Activated CD4-positive, alpha-beta T cell treated with anti-CD3 and anti-CD28 coated beads, Interleukin-2, amount 50 U/mL, for 48 hours (primary cell): ENCODE measurements at places on chromosomes 16 and 17.

- DNase-seq: no peak
These were observed 2.1 kb upstream of the JPH3 start for GRCh38 chr16:87600246-87600645.

DNA sequence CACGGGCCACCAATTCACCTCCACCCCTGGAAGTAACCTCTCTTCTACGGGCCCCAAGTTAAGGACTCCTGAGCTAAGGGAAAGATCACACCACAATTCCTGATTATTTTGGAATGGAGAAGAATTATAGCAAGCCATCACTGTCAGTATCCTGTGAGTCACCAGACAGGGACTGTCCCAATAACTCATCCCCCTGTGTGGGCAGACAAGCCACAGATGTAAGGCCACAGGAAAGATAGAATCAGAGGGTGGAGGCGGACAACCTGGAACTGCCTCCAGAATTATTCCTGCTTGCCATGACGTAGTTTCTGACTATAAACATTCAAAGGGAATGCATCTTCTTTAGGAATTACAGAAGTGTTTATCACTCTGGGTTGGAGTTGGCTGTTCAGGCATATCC is 5.8 kb upstream of the MYO1D start:
- peak; percentile 34 for DNase-seq

GRCh38 chr16:81513204-81514040 is 68.8 kb downstream of the CMIP start:
- no peak for DNase-seq

- DNase-seq: peak; percentile 92
These were observed at the start of gene DDX42 for GRCh38 chr17:63774141-63774968. DDX42 (plus strand) TSS chr17:63774170; CDS start chr17:63787050, 12,880 bp downstream.

DNA sequence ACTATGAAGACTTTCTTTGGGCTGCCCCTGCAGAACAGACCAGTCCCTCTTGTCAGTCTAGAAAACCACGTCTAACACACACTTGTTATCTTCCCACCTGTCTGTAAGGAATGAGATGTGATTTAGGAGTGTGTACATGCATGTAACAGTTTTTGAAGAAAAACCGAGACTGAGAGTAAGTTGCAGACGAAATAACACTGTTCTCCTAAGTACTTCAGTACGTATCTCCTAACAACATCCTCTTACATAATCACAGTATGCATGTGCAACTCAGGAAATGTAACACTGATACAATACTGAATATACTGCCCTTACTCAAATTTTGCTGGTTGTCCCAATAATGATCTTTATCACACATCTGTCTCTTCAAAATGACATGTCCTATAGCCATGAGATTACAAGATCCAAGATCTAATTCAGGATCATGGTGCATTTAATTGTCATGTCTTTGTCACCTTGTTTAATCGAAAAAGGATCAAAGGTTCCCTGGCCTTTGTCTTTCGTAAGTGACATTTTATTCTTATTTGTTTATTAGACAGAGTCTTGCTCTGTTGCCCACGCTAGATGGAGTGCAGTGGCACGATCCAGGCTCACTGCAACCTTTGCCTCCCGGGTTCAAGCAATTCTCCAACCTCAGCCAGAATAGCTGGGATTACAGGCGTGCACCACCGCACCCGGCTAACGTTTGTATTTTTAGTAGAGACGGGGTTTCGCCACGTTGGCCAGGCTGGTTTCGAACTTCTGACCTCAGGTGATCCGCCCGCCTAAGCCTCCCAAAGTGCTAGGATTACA is 25.6 kb downstream of the CREBBP start:
- no peak for DNase-seq

DNA sequence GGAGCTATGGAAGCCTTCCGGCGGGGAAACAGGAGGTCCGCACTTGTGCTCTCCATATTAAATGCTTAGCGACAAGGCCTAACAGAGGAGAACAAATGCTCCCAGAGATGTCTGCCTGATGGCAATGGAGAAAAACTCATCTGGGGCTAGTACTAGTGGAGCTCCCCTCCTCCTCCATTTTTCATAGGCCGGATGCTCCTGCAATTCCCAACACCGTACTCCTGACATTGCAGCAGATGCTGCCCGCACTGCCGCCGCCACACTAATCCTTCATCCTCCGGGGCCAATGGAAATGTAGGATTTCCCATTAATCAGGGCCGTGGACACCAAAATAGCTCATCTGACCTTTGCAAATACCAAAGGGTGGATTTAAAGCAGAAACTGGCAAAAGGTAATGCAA is 27.5 kb downstream of the TOM1L2 start:
- DNase-seq: no peak

DNA sequence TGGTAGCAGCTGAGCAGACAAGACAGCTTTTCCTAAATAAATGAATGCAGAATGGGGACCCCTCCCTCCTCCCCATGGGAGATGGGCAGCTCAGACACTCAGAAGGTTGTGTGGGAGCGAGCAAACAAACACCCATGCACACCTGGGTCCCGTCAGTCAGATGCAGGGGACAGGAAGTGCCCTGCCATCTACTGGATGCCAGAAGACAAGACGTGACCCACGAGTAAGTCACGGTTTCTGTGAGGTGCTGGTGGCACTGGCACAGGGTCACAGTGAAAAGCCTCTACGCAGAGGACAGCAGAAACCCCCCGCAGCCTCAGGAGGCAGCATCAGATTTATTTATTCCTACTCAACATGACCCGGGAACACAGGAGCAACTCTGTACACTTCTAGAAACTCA is 8.4 kb downstream of the HBQ1 start:
- DNase-seq: no peak

GRCh38 chr17:4944554-4945175 is 3.7 kb downstream of the PFN1 start:
- peak; percentile 51 for DNase-seq

DNA sequence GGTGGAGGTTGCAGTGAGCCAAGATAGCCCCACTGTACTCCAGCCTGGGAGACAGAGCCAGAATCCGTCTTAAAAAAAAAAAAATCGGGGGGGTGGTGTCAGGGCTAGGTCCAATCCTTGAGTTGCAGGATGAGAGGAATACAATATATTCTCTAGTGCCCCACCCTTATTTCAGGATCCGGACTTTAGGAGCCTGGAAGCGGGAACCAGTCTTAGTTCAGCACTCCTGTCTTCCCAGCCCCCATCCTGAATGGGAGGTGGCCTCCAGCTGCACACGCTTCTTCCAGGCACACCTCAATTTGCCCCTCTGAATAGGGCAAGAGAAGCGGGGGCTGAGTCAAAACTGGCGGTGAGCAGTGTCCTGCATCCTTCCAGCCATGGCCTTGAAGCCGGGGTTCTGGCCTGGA is 1.6 kb downstream of the FHOD1 start:
- no peak for DNase-seq

GRCh38 chr16:66936462-66936861 is 1.1 kb downstream of the CES2 start:
- DNase-seq: no peak

DNA sequence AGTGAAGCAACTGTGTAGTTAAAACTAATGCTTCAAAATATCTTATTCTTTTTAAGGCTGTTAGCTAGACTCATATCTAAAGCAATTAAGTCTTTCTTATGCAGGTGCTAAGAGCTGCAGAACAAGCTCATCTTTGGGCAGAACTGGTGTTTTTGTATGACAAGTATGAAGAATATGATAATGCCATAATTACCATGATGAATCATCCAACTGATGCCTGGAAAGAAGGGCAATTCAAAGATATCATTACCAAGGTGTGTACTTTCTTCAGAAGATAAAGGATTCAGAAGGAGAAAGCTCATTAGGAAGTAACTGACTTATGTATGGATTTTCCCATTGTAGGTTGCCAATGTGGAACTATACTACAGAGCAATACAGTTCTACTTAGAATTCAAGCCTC is 23.9 kb downstream of the PTRH2 start:
- DNase-seq: no peak

DNA sequence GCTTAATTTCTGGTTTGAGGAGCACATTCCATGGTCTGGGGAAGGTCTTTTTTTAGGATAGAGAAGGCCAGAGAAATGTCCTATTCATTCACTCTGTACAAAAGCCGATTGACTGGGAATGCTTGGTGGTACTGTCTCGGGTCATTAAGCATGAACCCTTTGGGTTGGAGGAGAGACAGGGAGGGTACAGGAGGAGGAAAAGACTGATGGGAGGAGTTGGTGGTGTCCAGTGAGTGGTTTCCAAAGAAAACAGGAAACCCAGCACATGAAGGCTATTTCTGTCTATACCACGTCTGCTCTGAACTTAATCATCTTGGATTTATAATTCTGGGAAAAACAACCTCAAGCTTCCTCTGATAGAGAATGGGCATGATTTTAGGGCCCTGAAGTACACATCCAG is 111.9 kb downstream of the XYLT1 start:
- DNase-seq: no peak
